ENCODE measurements at places on chromosomes 6 and 20. TPM values are rescaled to one million over a fixed set of nuclear protein-coding genes. Genes with fewer than 3 reads are reported as not detected.

GRCh38 chr6:133190912-133191311 is 50.2 kb upstream of the EYA4 start:
- no peak for DNase-seq

Gene KHDRBS2
- not detected for total RNA-seq

DNA sequence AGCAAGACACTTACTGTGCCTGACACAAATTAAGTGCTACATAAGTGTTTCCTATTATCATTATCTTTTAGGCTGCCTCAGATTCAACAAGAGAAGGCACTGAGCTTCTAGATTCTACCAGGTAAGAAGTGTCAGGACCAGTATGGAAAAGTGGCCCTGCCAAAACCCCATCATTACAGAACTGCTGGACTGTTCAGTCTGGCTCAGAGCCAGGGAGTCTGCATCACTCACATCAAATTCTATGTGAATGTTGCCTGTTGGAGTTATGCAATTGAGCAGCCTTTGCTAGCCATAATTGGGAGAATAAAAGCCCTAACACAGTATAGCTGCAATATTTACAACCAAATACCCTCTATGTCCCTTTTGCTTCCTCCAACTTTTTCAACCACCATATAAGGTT is 70.9 kb downstream of the ATG5 start:
- DNase-seq: peak; percentile 52

DNA sequence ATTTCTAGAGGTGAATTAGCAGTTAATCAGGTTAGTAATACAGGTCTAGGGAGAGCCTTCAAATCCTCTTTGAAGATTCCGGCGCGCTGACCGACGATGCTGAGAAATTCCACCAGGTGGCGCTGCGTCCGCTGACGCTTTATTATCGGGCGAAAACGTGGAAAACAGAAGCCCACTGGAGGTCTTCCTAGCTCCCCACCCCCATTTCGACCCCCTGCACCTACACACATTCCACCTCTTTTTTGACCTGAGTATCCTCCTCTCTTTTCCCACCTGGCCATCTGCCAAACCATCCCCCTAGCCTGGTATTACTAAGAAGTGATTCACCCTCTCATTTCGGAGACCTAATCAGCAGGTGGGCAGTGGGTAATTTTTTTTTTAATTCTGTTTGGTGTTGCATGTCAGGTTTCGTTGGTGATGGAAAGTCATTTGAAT is 65.4 kb upstream of the RIN2 start:
- peak; percentile 57 for DNase-seq

Gene CPNE5
- total RNA-seq: not detected

DNA sequence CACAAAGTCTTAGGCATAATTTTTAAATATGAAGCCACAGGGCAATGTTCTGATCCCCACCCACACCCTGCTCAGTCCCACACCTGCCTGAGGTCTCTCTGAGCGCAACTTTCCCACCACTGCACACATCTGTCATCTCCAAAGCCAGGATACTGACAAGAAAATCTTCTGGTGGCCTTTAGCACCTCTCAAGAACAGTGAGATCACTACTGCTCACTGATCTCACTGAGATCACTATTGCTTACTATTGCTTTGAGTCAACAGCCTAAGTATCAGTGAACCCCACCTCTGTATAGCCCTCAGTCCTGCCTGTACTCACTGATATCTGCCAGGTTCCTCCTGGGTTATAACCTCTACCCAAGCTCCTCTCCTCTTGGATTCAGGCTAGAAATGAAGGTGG is 6.4 kb downstream of the TNFRSF21 start:
- DNase-seq: no peak

GRCh38 chr6:38755207-38755606 is 40.1 kb downstream of the DNAH8 start:
- DNase-seq: peak; percentile 83

GRCh38 chr6:87572021-87572420 is 17.8 kb downstream of the RARS2 start:
- DNase-seq: no peak

DNA sequence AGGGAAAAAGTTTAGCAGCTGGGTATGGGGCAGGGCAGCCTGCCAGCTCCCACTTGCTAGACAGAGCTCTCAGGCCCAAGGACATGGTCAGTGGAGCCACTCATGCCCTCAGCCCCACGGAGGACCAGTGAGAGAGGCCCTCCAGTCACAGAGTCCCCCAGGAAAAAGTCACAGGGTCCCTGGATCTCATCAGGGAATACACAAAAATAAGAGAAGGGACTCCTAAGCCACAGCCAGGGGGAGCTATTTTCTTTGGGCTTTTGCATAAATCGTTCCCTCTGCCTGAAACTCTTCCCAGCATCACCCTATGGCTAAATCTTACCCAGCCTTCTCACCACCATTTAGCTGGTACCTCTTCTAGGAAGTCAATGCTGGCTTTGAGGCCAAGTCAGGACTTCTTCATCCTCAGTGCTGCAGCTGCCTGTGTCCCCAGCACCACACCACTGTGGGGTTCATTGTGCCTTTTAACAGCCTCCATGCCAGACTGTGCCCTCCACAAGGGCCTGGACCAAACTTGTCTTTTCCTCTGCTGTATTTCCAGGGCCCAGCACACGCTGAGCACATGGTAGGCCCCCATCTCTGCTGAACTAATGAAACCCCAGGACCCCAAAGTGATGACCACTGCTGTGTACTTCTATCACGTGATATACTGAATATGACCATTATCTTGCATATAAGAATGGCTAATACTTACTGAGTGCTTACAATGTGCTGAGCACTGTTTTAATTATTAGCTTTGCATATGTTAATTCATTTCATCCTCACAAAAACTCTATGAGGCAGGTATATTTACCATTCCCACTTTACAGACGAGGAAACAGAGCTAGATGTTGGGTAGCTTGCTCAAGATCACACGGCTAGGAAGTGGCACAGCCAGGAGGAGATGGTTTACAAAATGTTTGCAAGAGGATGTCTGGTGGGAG is 2.0 kb downstream of the ZNF335 start:
- DNase-seq: peak; percentile 62
